ENCODE measurements at places on chromosomes 4 and X.

DNA sequence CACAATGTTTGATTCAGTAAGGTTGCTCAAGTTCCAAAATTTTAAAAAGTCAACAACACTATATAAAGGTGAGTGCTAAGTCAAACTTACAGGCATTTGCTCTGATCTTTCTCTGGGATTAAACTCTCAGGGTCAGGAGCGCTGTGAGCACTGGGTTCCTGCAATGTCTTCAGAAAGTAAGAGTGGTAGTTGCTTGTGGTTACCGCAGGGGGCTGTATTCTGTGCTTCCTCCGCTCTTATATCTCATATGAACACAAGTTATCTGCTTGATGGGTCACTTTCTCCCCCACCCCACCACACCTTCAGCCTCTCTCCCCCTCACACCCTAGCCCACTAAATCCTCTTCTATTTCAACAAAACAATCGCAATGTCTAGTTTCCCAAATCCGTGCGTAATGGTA, 116.4 kb upstream of the IGSF1 start:
- no peak for DNase-seq

GRCh38 chr4:3111461-3111860, 37.0 kb downstream of the HTT start:
- no peak for DNase-seq

- no peak for DNase-seq
These were observed 283.6 kb downstream of the FRMPD4 start for GRCh38 chrX:12421918-12422317.

- no peak for DNase-seq
These were observed 114.5 kb upstream of the RBPJ start for GRCh38 chr4:26206339-26206738.

GRCh38 chr4:92809381-92809780, 505.6 kb downstream of the GRID2 start:
- no peak for DNase-seq

- no peak for DNase-seq
These were observed 19.4 kb downstream of the TAPT1 start for GRCh38 chr4:16206848-16207247.

- no peak for DNase-seq
These were observed 21.9 kb downstream of the APOO start for GRCh38 chrX:23885803-23886202.

GRCh38 chr4:173879509-173879908, 349.5 kb upstream of the HAND2 start:
- DNase-seq, result no peak

DNA sequence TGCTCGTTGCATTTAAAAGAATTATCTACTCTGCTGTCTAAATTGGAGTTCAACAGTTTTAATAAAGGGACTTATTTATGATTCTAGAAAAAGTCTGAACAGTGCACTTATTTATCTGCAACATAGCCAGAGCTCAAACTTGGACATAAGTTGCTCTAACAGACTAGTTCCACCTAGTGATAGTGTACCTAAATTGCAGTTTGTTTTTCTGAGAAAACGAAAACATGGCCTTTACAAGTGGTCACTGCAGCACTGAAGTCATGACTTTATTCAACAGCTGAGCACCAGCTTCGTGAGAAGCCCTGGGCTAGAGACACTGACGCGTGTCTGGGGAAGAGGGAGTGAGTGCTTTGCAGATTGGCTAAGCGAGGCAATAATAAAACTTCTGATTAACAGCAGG, 77.3 kb upstream of the IGSF1 start:
- DNase-seq, result no peak

DNA sequence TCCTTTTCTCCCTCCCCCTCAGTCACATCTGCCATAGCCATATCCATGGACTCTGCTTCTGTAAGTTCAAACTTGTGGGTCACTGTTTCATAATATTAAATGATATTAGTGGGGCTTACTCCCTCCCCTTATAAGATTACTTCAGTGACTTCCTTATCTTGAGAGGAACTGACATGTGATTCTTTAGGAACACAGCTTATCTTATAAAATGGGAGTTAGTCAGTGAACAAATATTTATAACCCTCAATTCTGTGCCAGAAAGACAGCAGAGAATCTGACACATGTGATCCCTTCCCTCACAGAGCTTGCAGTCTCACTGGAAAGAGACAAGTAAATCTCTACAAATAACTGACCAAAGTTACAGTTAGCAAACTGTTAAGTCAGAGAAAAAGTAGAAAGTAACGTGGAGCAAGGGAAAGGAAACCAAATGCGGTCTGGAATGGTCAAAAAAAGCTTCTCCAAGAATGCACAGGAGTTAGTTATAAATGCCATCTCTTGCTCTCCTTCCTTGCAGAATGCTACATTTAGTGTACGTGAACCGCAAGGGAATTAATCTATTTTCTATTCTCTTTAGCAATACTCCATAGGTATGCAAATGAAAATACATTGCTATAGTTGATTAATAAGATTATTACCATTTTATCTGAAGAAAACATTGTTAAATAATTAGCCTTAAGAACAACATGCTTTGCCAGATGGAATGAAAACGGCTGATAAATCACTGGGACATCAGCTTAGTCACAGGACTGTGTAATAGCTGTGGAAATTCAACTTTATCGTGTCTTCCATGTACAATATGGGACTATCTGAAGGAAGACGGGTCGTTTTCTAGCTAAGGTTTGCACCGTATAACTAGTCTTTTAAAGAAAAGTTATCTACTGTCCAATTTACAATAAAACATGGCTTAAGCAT, 29.0 kb downstream of the SGMS2 start:
- DNase-seq, result no peak

GRCh38 chr4:176309046-176309445, 10.7 kb upstream of the SPCS3 start:
- no peak for DNase-seq

GRCh38 chr4:43066415-43066814, 173.9 kb downstream of the GRXCR1 start:
- DNase-seq, result no peak

GRCh38 chr4:102959496-102959895, 60.0 kb downstream of the SLC9B1 start:
- no peak for DNase-seq

GRCh38 chrX:106932960-106933537, 12.8 kb downstream of the CLDN2 start:
- DNase-seq, result no peak
